ENCODE measurements at places on chromosomes 2 and 18.

DNA sequence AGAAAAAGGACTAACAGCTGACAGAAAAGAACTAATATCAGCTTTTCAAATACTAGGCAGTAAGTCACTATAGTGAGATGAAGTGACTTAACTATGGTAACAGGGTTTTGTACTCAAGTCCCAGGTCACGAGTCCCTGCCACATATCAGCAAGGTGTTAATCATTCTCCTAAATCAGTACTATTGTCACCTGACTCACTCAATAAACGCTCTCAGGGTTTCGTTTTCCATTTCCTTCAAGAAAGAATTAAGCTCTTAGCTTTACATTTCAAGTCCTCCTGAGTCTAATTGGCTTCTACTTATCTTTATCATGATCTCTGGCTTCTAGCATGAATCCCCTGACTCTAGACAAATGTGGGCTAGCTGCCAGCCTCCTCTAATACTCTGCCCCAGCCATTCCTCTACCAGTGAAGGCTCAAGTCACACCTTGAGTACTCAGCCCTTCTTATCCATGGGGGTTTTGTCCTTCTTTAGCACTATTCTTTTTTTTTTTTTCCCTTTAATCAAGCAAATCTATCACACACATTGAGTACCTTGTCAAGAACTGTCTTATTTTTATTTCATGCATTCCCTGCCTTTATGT, 20.0 kb downstream of the BUB1 start:
- no peak for DNase-seq

GRCh38 chr2:61943251-61943650, 37.8 kb downstream of the COMMD1 start:
- peak; percentile 13 for DNase-seq

- DNase-seq: no peak
These were observed 79.5 kb downstream of the FAM161A start for GRCh38 chr2:61774351-61774750.

GRCh38 chr2:241499146-241499965, 9.0 kb downstream of the STK25 start:
- no peak for DNase-seq

GRCh38 chr2:72212486-72212855, 64.8 kb upstream of the CYP26B1 start:
- DNase-seq: no peak

- DNase-seq: peak; percentile 73
These were observed 60.2 kb downstream of the RMDN2 start for GRCh38 chr2:37985333-37985732.

GRCh38 chr2:8704906-8705305, 23.1 kb downstream of the ID2 start:
- DNase-seq: no peak

DNA sequence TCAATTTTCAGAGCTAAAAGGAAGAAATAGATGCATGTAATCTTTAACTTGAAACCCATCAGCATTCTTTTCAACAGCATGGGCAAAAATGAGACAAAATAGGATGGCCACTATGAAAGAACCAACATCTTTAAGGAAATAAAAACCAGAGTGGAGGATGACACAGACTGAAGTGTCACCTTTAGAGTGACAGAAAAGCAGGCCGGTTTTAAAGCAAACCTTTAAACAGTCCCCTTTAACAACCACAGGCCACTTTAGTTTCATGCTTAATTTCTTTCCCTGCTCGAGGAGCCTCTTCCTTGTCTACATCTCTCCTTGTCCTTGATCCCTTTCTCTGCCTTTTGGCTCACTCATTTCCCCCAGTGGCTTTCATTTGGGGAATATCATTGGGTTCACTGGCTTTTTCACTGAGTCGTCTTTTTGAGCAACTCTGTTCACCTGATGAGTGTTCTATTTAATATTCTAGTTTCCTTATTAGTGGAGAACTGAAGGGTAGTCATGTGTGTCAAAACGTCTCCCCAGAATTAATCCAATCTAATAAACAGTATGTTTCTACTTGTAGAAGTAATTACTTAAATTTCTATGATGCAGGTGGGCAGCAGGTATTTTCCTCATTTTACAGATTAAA, 72.5 kb downstream of the DOCK10 start:
- DNase-seq: no peak

DNA sequence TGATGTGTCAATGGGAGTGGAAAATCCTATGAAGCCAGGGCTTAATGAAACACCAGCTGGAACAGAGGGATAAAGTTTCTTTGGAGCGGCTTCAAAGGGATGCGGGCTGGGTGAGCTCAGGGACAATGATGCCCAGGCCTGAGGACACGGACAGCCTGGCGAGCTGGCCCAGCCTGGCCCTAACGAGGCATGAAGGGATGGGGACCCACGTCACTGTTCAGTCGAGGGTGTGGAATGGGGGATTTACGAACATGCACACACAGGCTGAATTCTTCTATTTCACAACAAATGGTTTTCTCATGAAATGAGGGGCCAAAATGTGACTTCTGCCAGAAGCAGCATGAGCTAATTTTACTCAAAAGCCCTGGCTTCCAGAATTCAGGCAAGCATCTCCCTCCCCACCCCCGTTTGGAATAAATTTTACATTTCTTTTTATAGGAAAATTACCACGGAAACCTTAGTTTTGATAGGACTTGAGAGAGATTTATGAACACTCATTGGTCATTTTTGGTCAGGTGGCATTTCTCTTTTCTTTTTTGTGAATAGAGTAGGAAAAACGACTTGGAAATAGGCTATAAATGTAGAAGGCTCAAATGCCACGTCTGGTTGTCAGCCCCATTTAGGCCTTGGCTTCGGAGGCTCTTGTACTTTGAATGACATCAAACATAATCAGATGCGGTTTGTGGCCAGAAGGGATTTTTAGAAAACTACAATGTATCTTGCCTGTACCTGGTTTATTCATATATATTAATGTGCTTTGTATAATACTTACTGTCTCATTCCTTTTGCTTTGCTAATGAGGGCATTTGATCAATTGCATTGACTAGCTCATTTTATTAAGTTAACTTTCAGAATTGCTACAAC, 893.8 kb upstream of the CELF4 start:
- DNase-seq: no peak

DNA sequence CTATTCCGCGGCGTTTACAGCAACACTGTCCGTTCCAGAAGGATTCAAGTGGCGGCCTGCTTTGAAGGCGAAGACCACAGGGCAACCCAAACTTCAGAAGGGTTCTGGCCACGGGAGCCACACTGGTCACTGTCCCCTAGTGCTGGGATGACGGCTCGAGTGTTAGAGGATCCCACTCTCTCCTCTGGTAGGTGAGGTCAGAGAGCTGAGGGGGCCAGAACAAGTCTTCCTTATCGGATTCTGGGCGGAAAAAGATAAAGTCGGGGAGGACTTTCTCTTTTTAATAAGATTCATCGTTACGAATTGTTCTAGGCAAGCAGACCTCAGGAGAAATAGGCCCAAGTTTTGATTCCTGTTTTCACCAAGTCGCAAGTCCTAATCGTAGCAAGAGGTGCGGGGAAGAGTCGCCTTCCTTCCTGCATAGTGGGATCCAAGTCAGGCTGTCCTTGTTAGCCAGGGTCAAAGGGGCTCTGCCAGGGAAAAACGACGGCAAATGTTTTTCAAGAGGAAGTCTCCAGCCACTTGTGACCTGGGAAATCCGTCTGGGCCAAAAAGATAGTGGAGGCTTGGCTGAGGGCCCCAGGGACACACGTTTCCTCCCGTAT, 864 bp upstream of the MYL12A start:
- DNase-seq: no peak

DNA sequence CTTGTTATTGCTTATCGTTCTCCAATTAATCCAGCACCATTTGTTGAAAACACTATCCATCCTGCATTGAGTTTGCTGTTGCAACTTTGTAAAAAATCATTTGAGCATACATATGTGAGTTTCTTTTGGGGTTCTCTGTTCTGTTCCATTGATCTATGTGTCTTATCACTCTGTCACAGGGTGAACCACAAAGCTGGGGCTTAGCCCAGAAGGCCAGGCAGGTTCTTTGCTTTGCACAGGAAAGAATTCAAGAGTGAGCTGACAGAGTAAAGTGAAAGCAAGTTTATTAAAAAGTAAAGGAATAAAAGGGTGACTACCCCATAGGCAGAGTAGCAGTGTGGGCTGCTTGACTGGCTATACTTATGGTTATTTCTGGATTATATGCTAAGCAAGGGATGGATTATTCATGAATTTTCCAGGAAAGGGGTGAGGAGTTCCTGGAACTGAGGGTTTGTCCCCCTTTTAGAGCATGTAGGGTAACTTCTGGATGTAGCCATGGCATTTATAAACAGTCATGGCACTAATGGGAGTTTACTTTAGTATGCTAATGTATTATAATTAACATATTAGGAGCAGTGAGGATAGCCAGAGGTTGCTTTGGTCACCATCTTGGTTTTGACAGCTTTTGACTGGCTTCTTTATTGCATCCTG, 46.8 kb downstream of the RNF138 start:
- no peak for DNase-seq

- no peak for DNase-seq
These were observed 102.4 kb upstream of the MGAT4A start for GRCh38 chr2:98833172-98833916.

GRCh38 chr18:55912919-55913318, 324.9 kb upstream of the TCF4 start:
- DNase-seq: no peak

- DNase-seq: no peak
These were observed 4.2 kb downstream of the FOXI3 start for GRCh38 chr2:88448248-88448647.

- no peak for DNase-seq
These were observed 37.2 kb downstream of the ITGA6 start for GRCh38 chr2:172464400-172465129.

GRCh38 chr18:24727685-24728084, 267.2 kb downstream of the HRH4 start:
- DNase-seq: no peak

DNA sequence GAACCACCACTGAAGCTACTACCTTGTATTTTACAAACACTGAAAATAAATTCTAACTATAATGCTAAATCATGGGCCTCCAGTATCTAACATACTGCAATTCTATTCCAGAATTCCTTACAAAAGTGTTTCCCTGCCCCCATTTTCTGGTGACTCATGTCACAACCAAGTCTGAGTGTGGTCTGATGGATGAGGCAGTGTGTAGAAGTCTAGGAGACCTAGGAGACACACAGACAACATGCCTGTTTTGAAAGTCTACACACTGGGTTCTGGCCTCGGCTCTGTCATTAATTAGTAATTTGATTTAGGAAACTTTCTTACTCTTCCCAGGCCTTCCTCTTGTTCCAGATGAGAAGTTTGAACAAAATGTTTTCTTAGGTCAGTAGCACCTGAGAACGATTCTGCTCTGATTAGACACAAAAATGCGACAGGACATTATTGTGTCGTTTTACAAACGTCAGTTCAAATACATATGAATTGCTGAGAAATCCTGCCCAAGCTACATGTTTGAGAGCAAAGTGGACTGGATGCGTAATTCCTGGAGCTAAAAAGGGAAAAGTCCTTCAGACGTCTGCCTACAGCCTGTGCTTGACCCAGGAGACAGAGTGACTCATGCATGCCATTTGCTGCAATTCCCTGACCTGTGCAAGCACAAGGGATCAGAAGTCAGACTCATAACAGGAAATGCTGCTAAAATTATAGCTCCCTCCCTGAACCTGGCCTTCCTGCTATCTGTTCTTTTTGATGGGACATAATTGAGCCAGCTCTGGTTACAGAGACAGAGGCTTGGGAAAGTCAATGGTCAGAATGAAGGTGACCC, 494.4 kb downstream of the SOX11 start:
- no peak for DNase-seq

DNA sequence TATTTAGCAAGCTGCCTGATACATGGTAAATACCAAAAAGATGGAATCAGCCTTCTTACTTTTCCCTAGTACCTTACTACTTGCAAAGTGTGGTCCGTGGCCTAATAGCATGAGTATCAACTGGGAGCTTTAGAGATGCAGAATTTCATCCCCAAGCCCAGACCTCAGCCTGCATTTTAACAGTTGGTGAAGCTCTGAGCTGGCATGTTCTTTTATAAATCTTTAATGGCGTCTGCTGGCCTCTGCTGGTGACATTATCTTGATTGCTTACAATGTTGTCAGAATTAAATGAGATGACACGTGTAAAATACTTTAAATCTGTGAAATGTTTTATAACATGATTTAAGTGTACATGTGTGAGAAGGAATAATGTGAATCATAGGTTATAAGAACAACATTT, 115.1 kb upstream of the NOSTRIN start:
- peak; percentile 22 for DNase-seq

DNA sequence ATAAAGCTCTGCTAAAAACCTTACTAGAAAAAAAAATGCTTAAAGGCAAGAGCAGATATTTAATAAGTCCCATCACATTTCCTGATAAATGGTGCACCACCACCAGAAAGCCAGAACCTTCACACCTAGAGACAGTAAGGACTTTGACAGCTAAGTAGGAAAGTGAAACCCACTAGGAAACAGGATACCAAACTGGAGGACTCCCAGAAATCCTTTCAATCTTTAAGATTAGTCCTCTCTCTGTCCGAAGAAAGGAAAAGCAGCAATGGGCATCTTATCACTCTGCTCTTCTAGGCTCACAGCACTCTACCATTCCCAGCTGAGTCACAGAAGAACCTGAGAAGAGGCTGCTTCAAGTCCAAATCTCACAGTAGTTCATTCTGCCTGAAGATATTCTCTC, 3.7 kb downstream of the DYM start:
- no peak for DNase-seq

- peak; percentile 70 for DNase-seq
These were observed 5.8 kb downstream of the CRIM1 start for GRCh38 chr2:36361396-36361795.

GRCh38 chr2:230327418-230328154, 593 bp downstream of the SP140L start:
- peak; percentile 3 for DNase-seq

DNA sequence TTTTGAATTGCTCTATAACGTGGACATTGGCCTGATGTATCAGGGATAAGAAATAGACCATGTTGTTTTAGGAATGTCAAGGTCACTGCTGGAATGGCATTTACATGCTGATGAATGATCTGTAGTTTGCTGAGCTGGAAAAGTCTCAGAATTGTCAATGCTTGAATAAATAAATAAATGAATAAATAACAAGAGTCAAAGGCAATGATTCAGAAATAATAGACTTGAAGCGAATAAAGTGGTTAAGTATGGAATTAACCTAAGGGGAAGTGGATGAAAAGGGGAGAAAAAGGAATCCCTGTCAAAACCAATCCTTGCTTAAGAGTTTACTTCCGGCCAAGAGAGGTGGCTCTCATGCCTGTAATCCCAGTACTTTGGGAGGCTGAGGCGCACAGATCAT, 1620.0 kb downstream of the SUCLG1 start:
- no peak for DNase-seq

DNA sequence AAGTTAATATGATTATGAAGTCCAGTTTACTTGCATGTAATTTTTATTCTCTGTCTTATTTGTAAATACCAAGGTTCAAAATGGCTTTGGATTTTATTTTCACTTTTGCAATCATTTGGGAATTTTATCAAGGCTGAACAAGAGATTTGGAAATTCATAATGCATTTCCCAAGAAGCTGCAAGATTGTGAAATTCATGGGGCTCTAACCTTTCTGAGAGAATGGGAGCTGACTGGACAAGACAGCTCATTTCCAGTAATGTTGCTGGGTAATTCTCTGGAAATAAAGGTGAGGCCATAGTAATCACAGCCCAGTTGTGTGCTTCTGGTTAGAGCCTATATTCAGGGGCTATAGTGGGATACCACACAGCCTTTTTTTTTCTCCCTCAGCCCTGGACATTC, 21.5 kb upstream of the NABP1 start:
- DNase-seq: peak; percentile 84

Measured in HCEC 1CT (cell line).